ENCODE measurements at places on chromosomes 3 and 15.
A peak's percentile ranks its signal among the peaks of the same experiment; 100 is the strongest.

DNA sequence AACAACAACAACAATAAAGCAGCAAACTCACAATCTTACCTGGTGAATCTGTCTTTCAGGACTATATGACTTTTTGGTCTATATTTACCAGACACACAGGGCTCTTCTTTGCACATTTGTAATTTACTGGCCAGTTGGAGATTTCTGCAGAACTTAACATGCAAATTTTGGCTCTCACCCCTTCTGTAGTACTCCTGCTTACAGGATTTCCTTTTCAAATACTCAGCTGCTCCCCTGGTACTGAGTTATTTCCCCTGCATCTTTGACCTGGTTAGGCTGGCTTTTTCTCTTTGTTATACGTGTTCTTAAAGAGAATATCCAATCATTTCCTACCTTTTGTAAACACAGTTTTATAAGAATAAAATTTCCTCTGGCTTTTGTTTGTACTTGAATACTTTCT lies 228.0 kb downstream of the MBNL1 start:
- no peak for DNase-seq

DNA sequence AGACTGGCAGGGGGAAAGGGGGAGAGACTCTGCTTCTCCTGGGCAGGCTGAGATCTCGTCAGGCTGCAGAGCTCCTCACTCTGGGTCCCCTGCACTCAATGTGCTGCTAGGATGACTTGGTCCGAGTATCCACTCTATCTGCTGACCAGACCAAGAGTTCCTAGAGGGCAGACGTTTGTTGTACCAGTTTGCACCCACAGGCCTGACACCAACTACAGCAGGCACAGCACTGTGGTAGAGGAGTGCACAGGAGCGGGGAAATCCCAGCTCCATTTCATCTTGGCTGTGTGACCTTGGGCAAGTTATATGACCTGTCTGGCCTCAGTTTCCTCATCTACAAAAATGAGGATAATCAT lies 29.0 kb downstream of the CCDC12 start:
- DNase-seq, result no peak

- no peak for DNase-seq
Measured at GRCh38 chr15:36335224-36335623, 244.2 kb upstream of the CDIN1 start.

- DNase-seq, result no peak
Measured at GRCh38 chr3:22451501-22451900, 700.5 kb upstream of the ZNF385D start.

DNA sequence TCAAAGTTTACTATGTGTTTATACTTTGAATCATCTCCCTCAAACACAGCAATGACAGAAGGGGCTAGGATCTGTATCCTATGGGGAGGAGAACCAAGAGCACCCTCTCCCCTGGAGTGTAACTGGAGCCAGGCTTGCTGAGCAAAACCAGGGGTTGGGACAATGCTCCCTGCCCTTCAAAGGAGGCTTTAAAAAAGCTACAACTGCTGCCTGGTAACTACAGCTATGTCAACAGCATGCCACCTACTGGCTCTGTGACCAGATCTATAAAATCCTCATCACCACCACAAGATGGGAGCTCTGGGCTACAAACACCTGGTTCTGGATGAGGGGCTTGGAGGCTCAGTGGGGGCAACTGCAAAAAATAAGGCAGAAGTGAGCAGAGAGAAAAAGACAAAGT lies 61.9 kb downstream of the ANO10 start:
- no peak for DNase-seq

- no peak for DNase-seq
Measured at GRCh38 chr3:33438881-33439545, 1.2 kb downstream of the UBP1 start.

DNA sequence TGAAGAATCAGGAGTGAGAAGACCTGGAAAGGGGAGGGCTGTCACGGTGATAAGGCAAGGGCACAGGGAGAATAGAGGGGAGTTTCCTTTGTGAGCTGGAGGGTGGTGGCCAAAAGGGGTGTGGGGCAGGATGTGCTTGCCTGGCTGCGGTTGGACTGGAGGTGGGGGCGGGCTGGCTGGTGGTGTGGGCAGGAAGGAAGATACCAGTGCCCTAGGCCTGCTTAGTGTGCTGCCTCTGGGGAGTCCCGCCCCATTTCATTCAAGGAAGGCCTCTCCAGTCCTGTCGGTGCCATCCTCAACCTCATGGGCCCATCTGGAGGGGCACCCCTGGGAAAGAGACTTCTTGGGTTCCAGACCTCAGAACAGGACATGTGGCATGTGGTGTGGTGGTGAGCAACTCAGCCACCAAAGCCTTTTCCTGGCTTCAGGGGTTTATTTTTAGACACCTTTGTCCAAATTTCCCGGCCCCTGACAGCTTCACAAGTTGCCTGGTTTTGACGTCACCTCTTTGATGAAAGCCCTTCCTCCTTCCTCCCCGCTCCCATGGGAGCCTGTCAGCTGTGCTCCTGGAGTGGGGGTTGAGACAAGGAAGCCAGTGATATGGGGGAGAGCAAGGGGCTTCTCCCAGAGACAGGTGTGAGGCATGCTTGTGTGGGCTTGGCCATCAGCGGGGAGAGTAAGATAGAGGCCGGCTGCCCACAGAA lies 15.6 kb downstream of the TEX264 start:
- peak; percentile 53 for DNase-seq

DNA sequence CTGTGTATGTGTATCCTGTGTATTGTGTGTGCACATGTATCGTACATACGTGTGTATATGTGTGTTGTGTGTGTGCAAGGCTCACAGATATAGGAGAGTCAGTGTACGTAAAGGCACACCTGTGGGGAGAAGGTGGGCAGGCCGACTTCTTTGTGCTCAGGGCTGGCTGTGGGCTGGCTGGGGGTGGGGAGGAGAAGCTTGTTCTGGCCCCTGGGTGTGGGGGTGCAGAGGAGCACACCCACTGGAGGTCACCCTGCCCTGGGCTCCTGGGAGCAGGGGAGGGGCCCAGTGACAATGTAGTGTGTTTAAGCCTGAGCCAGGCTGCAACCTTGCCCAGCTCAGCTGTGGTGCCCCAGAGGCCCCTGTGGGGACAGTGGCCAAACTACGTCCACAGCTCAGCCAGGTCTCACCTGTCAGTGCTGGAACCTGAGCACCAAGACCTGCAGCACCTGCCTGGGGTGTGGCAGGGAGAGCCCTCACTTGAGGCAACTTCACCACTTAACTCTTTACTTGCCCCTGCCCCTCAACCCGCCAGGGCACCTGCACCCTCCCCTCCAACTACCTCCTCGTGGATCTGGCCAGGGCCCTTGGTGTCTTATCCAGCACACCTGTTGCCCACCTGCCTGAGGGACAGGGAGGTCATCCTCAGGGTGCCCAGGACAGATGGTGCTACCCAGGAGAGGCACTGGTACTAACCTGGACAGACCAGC lies 2.6 kb upstream of the HHATL start:
- DNase-seq, result no peak

DNA sequence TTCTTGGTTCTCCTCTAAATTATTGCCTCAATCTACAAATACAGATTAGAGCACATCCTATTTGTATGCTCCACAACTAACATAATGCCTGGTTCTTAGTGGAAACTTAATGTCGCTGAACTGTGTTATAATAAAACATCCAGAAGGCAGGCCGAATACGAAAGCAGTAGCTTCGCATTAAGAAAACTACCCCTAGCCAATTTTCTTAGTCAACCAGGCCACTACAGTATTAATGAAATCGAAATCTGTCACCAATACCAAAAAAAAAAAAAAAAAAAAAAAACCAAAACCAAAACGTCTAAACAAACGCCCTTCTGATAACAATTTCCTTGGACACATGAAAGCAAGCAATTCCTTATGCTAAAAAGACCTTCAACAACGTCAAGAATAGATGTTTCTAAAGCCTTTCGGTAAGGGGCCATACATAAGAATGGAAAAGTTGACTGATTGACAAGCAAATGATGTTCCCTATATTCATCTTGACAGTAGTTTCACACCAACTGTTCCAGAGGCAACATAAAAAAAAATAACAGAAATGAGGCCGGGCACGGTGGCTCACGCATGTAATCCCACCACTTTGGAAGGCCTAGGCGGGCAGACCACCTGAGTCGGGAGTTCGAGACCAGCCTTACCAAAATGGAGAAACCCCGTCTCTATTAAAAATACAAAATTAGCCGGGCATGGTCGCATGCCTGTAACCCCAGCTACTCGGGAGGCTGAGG lies 1.3 kb downstream of the DENND6A start:
- no peak for DNase-seq

GRCh38 chr3:136632625-136633081 lies 119.5 kb downstream of the STAG1 start:
- no peak for DNase-seq

DNA sequence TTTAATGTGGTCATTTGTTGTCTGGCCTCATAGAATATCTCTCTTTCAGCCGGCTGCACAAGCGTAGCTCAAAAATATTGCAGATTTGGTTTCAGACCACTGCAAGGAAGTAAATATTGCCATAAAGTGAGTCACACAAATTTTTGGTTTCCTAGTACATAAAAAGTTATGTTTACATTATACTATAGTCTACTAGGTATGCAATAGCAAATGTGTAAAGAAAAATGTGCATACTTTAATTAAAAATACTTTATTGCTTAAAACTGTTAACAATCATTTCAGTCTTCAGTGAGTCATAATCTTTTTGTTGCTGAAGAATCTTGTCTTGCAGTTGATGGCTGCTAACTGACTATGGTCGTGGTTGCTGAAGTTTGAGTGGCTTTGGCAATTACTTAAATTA lies 425.1 kb upstream of the ROBO1 start:
- no peak for DNase-seq

GRCh38 chr3:399647-400046 lies 203.1 kb downstream of the CHL1 start:
- no peak for DNase-seq

DNA sequence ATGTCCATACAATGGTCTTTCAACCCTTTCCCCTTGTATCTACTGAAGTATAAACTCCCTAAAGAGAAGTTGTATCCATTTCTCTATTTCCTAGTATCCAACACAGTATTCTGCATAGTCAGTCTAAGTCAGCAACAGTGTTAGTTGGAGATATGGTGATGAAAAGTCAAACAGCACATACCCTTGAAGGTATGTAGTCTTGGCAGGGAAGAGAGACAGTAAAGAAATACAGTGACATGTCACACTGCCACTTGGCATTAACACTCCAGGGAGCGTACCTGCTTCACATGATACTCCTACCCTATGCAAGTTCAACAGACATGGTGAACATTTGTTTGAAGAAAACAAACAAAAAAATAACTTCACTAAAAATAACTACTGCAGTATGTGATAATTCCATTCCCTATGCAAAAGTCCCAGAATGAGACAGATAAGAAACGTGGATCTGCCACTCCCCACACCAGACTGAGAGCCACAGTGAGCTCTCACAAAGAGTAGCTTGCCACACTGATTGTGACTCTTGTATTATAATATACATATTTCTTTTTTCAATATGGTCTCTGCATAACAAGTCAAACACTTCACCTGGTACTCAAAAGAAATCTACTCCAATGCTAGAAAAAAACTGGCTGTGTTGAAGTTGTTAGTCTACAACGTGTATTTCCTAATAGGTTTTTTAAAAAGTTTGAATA lies 5.9 kb downstream of the PDCD10 start:
- no peak for DNase-seq

- no peak for DNase-seq
Measured at GRCh38 chr3:194574639-194575483, 58.4 kb downstream of the TMEM44 start.

DNA sequence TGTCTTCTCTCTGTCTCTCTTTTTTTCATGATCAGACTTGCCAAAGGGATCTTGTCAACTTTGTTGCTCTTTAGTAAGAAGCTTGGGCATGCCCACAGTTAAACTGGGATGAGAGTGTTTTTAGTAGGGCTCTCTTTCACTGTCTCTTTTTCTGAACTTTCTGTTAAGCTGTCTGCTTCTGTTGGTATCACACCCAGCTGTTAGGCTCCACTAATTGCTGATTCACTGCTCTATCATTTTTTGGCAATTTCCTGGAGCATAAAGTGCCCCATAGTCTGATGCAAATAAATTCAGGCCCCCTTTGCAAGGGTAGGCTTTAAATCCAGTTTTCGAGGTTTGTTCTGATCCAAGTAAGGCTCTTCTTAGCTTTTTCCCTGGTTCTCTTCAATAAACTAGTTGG lies 360.4 kb upstream of the ADAMTS9 start:
- DNase-seq, result no peak

DNA sequence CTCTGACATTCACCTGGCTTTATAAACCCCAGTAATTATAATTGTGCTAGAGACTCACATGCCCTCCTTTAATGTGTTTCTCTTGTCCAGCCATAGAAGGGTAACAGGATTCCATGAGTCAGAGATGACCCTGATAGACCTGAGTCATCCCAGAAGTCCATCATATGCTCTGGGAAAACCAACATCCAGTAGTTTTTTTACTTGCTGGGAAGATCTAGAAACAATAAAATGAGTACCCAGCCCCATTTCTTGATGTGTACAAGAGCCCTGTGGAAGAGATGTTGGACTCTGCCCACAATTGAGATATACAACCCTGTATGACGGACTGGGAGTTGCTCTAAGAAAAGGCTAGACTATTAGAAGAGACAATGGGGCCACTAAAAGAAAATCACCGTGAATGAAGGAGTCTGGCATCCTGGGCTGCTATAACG lies 22.4 kb upstream of the THUMPD3 start:
- DNase-seq, result no peak

DNA sequence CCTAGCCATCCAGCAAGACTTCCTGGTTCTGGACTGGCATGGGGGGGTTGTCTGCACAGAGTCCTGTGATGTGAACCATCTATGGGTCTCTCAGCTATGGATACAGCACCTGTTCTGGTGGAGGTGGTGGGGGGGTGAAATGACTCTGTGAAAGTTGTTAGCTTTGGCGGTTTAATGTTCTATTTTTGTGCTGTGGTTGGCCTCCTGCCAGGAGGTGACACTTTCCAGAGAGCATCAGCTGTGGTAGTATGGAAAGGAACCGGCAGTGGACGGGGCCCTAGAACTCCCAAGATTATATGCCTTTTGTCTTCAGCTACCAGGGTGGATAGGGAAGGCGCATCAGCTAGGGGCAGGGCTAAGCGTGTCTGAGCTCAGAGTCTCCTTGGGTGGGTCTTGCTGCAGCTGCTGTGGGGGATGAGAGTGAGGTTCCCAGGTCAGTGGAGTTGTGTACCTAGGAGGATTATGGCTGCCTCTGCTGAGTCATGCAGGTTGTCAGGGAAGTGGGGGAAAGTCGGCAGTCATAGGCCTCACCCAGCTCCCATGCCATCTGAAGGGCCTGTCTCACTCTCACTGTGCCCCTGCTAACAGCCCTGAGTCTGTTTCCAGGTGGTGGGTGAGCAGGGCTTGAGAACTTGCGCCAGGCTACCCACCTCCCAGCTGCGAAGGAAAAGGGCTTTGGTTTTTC lies 7.1 kb upstream of the LARS2 start:
- DNase-seq, result no peak

GRCh38 chr15:86916671-86917360 lies 837.1 kb downstream of the AGBL1 start:
- no peak for DNase-seq

Data from GM18507 (cell line).